H9 (cell line): ENCODE measurements at places on chromosomes 3 and 15. TPM values are rescaled to one million over a fixed set of nuclear protein-coding genes. Genes with fewer than 3 reads are reported as not detected.

DNA sequence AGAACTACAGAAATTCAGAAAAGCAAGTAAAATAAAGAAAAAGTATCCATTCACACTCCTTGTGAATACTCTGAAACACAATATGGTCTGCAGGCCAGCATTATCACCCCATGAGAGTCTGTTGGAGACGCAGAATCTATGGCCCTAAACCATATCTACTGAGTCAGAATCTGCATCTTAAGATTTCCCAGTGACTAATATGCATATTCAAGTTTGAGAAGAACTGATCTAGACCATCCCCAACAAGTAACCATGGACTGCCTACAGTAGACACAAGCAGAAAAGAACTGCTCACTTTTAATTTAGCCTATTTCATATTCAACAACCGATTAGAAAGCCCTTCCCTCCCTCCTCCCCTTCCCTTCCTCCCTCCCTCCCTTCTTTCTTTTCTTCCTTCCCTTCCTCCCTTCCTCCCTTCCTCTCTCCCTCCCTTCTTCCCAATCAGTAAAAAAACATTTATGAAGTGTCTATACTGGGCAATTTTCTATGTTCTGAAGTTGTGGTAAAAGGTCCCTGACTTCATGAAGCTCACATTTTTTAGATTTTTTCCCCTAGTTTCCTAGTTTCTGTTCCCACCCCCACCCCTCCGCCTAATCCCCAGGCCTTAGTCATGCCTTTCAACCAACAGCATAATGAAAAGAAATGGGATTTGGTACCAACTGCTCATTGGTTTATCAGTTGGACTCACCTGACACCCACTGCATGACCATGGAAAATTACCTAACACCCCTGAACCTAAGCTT, 125.2 kb downstream of the CNTN3 start:
- no peak for DNase-seq

DNA sequence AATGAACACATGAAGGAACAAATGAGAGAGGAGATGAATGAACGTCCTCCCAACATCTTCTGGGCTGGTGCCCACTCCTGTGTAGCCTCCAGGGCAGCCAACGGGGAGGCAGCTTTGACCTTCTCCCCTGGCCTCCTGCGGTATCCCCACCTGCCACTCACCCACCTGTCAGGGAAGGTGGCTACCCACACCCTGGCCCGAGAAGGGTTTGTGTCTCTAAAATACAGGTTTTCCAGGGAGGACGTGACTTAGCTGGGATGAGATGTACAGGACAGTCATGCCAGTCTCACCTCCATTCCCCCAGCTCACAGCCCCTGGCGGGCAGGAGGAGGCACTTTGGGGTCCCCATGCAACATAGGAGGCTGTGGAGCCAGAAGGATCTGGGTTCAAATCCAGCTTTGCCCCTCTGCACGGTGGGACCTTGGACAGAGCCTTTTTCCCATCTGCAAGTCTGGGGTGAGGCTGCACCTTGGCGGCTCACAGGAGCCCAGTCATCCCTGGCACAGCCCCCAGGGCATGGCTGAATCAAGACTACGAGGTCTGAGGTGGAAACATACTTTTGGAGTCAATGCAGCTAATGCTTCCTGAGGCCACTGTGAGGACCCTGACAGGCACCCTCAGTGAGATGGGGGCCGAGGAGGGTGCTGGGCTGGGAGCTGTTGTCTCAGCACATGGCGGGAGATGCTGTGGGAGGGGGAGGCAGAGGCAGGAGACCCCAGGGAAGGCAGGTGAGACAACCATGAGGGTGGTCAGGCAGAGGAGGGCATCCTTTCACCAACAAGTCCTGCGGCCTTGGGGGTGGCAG, 11.1 kb upstream of the PLXND1 start:
- DNase-seq = no peak

The IL20RB gene
- 1.5 TPM in 2 replicates for total RNA-seq

- no peak for DNase-seq
These were observed 64.4 kb downstream of the NSMCE3 start for GRCh38 chr15:29205186-29205585.

The GATA2 gene
- total RNA-seq = 1.9 and 2.7 TPM in 2 replicates

DNA sequence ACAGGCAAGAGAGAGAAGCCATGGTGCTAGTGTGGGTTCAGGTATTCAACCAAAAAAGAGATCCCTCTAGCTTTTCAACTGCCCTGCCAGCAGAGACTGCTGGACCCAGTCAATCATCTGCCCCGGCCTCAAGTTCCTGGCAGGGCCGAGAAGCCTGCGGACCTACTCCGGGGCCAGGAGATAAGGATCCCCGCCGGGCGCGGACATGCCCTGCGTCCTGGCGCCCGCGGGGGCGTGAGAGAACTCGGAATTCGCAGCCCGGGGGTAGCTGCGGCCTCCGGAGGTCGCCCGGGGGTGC, 821 bp upstream of the MAGI1 start:
- DNase-seq = peak; percentile 63

DNA sequence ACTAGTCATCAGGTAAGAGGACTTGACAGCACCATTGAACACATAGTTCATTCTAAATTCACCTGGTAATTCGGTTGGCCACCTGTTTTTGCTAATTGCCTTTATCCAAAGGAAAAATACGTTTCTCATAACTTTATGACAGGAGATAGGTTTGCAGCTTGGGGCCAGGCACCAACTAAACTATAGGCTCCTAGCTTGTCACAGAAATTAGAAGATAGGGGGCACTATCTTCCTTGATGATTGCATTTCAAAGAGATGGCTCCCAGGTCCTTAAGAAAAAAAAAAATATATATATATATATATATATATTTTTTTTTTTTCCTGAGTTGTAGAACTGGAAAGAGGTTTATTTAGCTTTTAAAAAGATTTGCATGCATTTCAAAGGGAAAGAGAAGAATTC, 563.6 kb downstream of the NAALADL2 start:
- no peak for DNase-seq

DNA sequence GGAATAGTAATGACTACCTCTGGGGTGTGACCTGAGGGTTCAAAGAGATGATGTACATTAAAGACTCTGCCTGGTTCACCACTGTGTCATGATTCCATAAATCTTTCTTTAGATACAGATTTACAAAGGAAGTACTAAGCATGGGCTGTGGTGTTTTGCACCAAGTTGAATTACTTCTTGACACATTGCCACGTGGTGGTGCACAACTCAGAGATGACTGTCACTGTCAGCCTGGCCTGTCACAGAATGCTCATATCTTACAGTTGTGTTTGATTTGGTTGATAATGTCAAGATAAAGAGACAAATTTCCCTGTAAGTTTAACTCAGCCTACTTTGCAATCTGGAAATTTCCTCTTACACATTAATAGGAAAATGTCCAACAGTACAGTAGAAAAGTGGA, 3.2 kb downstream of the CTDSPL start:
- DNase-seq = no peak

The STRA6 gene
- 11.2 and 12.8 TPM in 2 replicates for total RNA-seq

DNA sequence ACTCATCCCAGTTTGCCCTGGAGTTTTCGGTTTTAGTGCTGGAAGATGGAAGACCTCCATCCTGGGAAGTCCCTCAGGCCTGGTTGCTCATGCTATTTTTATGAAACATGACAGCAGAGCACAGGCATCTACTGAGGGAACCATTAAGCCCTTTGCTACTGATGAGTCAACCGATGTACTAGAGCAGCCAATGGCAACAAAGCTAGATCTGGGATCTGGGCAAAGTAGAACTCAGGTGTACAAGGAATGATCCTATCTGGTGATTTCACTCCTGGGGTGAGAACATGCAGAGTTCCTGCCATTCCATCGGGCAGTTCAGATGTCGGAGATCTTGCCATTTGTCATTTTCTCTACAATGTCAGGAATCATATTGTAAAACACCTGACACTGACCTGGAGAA, 166.2 kb upstream of the NSMCE3 start:
- no peak for DNase-seq

DNA sequence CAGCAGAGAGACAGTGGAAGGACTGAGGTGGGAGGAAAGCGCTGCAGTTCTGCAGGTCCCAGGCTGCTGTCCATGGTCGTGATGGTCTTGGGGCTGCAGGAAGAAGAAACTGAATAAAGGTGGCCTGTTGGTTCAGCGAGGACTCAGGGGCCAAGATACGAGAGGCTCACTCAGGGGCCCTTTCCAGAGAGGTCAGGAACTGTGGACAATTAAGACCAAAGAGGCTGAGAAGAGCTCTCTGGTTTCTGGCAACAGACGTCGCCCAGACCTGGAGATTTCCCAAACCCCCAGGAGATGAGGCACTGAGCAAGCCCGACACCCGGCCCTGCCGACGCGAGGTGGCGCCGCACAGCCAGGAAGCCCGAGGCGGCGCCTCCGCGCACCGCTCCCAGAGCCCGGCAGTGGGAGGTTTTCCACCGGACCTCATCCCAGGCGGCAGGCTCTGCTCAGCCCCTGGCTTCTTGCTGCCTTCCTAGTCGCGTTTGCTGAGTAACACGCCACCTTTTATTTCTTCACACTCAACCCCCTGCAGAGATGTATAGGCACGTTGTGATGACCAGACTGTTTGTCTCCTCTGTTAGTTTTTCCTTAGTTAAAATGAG, 56.4 kb upstream of the ARRDC4 start:
- peak; percentile 90 for DNase-seq

GRCh38 chr3:129699199-129699598, 92.7 kb upstream of the PLXND1 start:
- DNase-seq = no peak
